ENCODE measurements at places on chromosomes 7 and 10.

GRCh38 chr10:12279281-12279680 lies 70.1 kb upstream of the CAMK1D start:
- DNase-seq = no peak

DNA sequence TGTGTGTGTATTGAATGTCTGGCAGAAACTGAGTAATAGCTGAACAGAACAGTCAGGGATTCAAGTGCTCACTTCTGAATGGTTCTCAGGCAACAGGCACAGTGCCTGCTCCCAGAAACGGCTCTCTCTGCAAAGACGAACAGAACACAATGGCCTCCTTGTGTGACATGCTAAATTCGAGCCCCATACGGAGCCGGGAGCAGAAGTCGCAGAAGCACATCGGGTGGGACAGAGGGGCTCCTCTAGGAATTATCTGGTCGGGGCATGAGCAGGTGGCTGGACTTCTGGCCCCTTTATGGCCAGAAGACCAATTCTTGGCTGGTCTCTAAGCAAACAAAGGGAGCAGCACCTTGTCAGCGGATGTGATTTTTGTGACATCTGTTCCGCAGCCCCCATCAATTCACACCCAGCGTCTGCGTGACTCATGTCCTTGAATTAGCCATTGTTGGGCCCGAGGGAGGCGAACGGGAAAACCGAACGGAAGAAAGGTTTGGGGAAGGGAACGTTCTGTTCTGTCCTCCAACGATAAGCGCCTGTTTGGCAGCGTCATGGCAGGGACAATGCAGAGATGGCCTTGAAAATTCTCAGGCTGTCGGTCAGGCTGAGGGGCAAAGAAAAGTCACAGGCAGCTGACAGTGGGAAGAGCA lies 47.3 kb upstream of the NPTX2 start:
- DNase-seq = no peak

DNA sequence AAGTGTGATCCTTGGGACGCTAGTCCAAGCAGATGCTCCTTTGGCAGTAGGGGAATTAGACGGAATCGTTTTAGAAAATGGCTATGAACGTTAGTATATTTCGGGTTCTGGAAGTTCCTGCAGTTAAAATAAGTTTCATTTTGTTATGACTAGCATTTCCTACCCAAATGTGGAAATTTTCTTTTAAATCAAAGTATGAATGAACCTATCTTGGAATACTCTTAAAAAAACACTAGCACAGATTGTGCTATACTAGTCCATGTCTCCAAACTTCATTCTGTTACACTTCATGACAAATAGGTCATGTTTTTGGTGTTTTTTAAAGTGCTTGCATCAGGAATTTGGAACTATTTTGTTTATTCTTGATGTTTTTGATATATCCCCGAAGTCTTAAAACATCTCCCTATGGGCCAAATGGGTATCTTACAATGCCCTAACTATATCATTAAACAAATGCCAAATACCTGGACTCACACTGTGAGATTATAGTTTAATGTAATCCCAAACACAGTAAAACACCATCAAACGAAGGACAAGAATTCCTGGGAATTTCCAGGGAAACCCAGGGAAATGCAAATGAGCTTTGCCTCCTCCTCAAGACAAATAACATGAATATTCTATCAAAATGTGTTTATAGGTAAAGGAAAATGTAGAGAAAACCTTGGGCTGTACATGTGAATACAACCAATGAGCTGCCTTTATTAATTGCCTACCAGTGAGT lies 75.9 kb upstream of the PTPRZ1 start:
- no peak for DNase-seq

DNA sequence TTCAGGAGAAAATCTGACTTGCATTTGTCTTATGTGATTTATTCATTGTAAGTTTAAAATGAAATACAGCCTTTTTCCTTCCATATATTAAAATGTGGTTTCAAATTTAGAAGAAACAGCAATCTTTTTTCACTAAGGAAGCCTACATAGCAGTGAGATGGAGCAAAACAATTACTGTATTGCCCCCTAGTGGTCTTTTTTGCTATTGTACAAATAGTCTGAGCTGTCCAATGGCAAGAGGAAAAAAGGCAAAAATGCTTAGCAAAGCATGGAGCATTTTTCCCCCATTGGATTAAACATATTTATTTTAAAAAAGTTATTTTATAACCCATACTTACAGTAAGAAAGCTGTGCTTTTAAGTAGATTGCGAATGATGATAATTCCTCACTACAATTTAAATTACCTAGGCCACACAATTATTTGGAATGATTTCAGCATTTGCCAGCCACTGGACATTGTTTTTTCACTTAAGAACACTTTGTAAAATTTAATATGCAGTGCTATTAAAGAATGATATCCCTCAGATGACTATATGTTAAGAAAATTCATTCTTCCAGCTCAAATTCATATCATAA lies 119.5 kb downstream of the CPED1 start:
- peak; percentile 61 for DNase-seq

- DNase-seq = no peak
Observed at GRCh38 chr7:100901921-100902332, 6.2 kb upstream of the ACHE start.

DNA sequence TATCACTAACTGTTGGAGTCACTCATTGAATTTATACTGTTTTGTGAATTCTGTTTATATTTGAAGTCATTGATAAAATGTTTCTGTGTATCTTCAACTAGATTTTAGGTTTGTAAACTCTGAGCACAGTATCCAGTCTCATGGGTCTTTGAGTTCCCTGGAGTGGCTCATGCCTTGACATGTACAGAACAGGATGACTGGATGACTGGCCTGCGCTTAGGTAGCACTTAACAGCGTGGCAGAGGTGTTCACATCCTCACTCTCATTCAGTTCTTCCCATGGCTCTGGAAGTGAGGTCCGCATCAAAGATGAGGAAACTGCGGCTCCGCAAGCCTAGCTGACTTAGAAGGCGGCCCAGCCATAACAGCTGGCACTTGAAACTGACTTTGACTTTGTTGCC lies 576.9 kb downstream of the SUGCT start:
- DNase-seq = no peak

DNA sequence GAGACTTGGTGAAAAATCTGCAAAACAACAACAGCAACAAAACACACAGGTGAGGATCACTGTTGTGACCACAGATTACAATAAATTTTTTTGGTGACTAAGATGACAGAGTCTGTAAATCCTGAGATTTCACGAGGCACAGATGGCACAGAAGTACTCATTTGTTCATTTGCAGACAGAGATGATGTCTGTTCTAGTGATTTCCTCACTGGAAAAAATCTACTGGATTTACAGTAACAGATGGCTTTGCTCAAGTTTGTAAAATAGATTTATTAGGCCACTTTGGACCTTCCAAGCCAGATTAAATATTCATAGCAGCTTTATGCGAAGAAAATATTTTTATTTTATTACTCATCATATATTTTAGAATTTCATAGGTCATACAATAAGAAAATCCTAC lies 113.5 kb upstream of the IL6 start:
- DNase-seq = no peak

DNA sequence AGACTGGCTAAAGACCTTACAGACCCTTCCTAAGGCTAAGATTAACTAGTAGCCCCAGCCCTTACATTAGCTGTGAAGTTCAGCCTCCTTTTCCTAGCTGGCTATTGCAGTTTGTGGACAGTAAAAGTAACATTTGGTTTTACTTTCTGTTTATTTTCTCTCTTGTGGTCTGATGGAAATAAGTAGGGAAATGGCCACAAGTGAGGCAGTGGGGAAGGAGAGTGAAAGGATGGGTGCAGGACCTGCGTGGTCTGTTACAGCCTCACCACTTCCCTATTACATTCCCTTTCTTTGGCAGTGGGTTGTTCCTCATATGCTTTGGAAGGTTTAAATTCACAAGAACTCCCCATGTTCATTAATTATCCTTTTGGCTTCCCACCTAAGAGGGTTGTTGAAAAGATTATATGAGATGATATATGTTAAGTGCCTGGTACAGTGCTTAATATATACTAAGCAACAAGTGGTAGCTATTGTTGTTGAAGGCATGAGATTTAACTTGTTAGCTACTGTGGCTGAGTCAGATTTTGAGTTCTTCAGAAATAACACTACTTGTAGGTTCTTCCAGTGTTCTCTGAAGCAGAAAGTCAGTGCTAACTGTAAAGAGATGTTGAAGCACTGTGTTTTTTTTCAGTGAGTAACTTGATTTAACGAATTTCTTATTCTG lies 181.7 kb downstream of the ST7 start:
- no peak for DNase-seq

DNA sequence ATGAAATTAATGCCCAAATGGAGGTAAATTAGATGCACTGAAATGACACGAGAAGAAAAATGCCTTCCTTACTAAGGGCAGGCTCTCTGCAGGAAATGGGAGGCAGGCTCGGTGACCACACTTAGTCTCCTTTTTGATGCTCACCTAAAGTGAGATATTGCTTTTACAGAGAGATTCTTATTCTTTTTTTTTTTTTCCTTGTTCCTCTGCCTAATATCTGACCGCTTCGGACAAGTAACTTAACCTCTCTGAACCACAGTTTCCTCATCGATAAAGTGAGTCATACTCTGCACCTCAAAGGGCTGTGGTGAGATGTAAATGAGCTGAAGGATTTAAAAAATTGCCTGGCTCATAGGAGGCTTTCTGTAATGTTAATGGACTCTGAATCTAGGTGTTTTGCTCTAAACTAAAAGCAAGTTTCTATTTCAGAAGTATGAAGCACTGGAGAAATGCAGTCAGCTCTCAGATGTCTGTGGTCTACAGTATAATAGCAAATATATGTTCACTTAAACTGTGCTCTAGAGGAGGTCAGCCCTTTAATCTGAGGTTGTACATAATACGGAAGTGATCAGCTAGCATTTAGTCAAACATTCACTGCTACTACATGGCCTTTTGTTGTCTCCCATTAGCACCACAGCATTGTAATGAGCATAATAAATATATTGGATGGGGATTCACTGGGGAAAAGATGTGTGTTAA lies 23.2 kb downstream of the NKX2-3 start:
- no peak for DNase-seq

GRCh38 chr10:17907641-17908040 lies 44.1 kb upstream of the SLC39A12 start:
- no peak for DNase-seq

- DNase-seq = no peak
Observed at GRCh38 chr7:55177068-55177530, 158.3 kb downstream of the EGFR start.

GRCh38 chr10:73774637-73775036 lies 7.2 kb upstream of the CHCHD1 start:
- DNase-seq = peak; percentile 63

DNA sequence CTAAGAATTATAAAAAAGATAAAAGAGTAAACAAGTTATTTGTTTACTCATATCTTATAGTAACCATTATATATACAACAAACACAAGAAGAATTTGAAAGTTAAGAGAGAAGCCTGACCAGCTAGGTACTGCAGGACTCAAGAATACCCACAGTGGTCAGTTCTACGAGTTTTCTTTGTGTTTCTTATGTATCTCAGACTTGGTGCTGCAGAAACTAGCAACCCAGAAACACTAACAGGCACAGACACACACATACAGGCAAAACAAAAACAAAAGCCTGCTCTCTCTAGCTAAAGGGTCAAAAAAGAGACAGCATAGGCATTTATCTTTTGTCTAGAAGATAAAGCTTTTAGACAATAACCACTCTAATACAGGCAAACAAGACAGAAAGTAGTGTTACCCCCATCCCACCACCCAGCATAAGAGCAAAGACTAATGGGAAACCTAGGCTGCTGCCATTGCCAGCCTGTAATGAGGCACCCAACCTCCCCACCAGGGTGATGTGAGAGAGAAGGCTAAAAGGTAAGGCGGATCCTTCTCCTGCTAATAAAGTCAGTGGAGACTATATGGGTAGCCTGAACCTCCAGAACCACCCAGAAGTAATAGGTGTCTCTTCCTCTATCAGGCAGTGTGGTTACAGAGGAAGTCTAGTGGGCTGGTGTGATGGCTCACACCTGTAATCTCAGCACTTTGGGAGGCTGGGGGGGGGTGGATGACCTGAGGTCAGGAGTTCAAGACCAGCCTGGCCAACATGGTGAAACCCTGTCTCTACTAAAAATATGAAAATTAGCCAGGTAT lies 113.9 kb downstream of the DNAJC1 start:
- no peak for DNase-seq

DNA sequence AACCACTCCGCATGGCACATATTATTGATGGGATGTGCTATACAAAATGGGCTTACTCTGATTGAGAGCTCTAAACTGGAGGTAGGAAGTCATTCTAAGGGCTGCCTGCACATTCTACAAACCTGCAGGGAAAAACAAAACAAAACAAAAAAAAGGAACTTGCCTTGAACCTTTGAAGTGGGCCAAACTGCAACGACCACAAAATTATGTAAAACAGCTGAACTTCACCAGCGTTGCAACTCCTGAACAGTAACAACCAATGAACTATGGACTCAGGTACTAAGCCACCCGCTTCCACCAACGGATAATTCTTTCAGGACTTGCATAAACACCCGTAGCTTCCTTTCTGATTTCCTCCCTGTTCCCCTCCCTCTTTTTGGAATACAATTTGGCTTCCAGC lies 80.4 kb downstream of the ZNF248 start:
- no peak for DNase-seq

DNA sequence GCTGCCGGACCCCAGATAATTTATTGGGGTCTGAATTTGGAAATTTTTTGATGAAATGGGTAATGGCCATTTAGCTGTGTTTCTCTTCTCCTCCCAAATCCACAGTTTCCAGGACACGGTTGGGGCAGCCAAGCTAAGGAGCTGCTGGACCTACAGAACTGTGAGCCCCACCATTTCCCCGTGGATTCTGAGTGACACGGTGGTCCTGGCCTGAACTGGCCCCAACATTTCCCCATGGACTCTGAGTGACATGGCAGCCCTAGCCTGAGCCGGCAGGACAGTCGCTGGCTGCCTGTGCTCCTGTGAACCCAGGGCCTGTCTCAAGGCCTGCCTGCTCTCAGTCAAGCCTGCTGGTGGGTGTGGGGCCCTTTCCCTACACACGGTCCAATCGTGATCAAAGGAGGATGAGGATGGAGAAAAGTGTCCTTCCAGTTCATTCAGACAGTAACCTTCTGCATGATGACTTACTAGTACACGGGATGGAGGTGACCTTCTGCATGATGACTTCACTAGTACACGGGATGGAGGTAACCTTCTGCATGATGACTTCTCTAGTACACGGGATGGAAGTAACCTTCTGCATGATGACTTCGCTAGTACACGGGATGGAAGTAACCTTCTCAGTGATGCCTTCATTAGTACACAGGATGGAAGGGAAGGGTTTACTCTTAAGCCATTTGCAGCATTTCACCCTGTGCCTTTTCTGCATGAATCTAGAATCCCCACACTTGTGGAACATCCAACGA lies 359.9 kb downstream of the GLRX3 start:
- DNase-seq = no peak

DNA sequence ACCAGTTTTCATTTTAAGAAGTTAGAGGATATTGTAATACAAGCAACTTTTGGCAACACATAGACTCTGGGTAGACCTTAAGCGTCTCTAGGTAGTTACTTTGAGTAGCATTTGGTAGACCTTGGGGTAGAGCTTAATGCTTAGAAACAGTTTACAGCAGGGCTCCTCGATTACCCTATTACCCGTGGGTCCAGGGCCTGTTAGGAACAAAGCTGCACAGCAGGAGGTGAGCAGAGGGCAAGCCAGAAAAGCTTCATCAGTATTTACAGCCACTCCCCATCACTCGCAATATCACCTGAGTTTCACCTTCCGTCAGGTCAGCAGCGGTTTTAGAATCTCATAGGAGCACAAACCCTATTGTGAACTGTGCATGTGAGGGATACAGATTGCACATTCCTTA lies 173.5 kb downstream of the TSPAN12 start:
- DNase-seq = no peak

Measured in CD4-positive, alpha-beta T cell treated with Interleukin-12 subunit alpha and Interleukin-12 subunit beta, for 1 hour (primary cell).